ENCODE measurements at places on chromosomes 2 and 18.
A peak's percentile ranks its signal among the peaks of the same experiment; 100 is the strongest.

GRCh38 chr2:53715568-53715967, 52.0 kb upstream of the CHAC2 start:
- no peak for DNase-seq

DNA sequence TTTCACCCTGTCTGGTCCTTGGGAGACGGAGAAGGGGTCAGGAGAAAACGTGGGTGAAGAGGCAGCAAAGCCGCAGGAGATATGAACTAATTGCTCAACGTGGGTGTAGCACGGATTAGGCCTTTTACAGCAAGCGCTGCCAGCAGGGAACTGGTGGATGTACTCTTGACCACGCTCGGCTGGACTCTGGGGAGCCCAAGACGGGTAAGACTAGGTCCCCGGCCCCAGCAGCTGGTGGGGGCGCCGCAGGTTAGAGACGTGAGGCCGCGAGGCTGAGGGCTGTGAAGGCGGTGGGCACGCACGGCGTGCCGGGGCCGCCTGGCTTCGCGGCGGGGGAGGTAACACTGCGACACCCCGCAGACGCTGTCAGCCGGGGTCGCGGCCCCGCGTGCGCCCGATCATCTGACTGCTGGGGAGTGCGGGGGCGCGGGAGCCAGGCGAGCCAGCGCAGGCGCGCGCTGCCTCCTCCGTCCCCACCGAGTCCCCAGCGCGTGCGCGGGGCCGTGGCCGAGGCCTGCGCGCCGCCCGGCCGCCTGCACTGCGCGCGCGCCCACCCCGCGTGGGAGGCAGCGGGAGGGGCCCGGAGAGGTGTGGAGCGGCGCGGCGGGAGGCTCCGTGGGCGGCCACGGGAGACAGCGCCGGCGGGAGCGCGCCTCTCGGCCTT, at the start of gene CLIP4:
Gene CLIP4, plus strand, starts transcription at position 470 of the 664 bp plus-strand sequence. CDS start 5,974 bp downstream, outside the sequence.
- DNase-seq, result peak; percentile 80

GRCh38 chr18:45839414-45840395, 14.2 kb downstream of the SIGLEC15 start:
- DNase-seq, result peak; percentile 50

- DNase-seq, result no peak
Measured at GRCh38 chr18:21183670-21184069, 58.4 kb upstream of the GREB1L start.

GRCh38 chr2:239657992-239658391, 257.2 kb upstream of the HDAC4 start:
- DNase-seq, result no peak

- no peak for DNase-seq
Measured at GRCh38 chr18:75164479-75164878, 44.5 kb downstream of the PTGR3 start.
